Right renal cortex interstitium (tissue), 3 donors: ENCODE measurements at places on chromosomes 12 and 14. TPM values are rescaled to one million over a fixed set of nuclear protein-coding genes. Genes with fewer than 3 reads are reported as not detected.
A peak's percentile ranks its signal among the peaks of the same experiment; 100 is the strongest.

- DNase-seq = no peak
Observed at GRCh38 chr12:116675339-116676107, 62.3 kb downstream of the SPRING1 start.

- DNase-seq = no peak
Observed at GRCh38 chr12:52335598-52336262, 14.5 kb upstream of the KRT83 start.

Gene SLC25A21
- polyA plus RNA-seq = 3.4 TPM

DNA sequence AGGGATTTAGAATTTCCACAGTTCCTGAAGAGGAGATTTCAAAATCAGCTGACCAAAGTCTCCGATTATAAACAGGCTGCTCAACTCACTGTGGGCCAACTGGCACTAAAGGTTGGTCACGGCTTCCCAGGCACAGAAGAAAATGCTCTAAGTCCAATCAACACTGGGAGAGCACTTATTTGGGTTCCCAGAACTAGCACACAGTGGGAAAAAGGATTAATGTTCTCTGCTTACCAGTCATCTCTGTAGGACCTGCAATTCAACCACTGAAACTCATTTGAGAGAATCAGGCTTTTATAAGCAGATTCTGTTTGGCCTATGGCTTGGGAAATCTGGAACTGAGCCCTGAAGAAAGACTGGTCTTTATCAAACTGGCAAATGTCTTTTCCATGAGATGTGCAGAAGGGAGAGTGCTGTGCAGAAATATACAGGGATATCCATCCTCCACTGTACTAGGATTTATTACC, 49.4 kb downstream of the ABCC9 start:
- no peak for DNase-seq

- DNase-seq = no peak
Observed at GRCh38 chr12:116708826-116709756, 28.8 kb downstream of the SPRING1 start.

Gene CLEC1B
- 0.87 TPM for polyA plus RNA-seq

GRCh38 chr14:67442139-67442906, 30.4 kb upstream of the PLEK2 start:
- no peak for DNase-seq

GRCh38 chr12:103848917-103849491, 8.0 kb upstream of the NT5DC3 start:
- no peak for DNase-seq

Gene STAT2
- polyA plus RNA-seq = 85.2 TPM

DNA sequence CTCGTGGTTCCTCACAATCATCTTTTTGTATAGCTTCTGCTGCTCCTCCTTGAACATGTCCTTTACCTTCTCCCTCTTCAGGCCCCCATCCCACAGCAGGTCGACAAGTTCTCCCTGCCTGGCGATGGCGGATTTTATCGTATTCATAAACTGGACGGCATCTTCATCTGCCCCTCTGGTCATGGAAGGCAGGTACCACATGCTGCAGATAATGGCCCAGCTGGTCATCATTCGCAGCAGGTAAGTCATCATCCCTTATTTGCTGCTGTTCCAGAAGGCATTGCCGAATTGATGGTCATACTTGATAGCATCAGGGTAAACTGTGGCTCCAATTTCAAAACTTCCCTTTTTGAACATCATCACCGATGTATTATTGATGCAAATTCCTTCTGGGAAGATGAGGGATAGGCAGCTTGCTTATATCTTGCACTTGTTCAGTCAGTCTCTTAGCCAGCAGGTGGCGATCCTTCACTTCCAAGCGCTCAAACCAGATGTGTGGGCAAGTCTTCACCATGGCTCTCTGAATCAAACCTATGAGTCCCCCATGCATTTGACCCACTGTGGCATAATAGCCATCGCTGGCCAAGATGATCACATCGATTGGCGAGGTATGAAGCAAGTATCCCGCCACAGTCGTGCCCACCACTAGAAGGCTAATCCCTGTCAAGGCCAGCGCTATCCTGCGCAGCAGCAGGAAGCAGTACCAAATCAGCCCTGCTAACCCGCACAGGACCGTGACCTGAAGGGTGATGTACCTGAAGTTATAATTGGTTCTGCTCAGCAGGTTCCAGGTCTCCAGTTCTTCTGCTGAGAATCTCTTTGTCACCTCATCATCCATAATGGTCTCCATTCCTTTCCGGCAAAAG, 381.5 kb upstream of the STXBP6 start:
- DNase-seq = no peak

Gene TEX22
- 1.3 TPM for polyA plus RNA-seq

GRCh38 chr12:93912086-93912733, 235.0 kb downstream of the CRADD start:
- DNase-seq = no peak

- DNase-seq = no peak
Observed at GRCh38 chr14:98908050-98908449, 363.9 kb downstream of the BCL11B start.

DNA sequence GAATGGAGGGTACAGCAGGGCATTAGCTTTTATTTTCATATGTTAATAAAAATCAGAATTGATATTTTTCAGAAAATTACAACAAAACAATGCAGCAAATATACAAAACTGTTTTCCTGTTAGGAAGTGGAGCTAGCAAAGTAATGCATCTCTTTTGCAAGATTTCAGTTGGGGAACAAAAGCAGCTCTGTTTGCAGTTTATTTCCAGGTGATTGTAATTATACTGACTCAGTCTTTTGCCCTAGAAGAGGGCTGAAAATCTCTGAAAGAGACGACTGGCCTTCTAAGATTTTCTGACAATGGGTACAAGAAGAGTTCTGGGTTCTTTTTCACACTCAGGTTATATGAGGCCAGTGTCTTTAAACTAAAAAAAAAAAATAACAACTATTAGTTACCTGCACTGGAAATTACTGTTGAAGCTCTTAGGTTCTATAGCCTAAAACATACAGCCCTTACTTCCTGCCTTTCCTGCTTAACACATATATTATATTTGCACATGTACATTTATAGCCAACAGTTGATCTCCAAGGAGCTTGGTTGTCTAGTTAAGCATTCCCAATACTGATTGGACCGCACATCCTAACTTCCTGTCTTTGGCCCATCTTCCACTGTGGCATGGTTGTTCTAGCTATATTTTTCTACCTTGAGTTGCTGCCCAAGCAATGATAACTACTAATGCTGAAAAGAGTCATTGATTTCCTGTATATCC, 199.1 kb upstream of the KRR1 start:
- DNase-seq = no peak

Gene GSC
- polyA plus RNA-seq = not detected

Gene PRR4
- polyA plus RNA-seq = 5.6 TPM

DNA sequence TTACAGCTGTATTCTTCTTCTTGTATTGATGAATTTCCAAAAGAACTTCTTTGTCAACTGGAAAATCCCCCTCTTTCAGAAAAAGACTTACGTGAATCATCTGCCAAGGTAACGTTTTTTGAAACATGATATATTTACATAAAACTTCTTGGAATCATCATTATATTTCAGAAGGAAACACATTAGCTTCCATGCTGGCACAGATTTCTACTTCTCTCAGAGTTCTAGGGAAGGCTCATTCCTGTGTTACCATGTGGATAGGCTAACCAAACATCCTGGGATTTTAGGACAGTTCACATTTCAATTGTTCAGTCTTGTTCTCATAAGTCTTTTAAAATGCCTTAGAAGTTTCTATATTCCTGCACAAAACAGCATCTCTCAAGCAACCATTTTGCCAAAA, 120.3 kb upstream of the NEDD1 start:
- DNase-seq = no peak

- DNase-seq = no peak
Observed at GRCh38 chr12:67006610-67007009, 262.5 kb upstream of the CAND1 start.

Gene RD3L
- not detected for polyA plus RNA-seq

Gene RERG
- polyA plus RNA-seq = 41.9 TPM

DNA sequence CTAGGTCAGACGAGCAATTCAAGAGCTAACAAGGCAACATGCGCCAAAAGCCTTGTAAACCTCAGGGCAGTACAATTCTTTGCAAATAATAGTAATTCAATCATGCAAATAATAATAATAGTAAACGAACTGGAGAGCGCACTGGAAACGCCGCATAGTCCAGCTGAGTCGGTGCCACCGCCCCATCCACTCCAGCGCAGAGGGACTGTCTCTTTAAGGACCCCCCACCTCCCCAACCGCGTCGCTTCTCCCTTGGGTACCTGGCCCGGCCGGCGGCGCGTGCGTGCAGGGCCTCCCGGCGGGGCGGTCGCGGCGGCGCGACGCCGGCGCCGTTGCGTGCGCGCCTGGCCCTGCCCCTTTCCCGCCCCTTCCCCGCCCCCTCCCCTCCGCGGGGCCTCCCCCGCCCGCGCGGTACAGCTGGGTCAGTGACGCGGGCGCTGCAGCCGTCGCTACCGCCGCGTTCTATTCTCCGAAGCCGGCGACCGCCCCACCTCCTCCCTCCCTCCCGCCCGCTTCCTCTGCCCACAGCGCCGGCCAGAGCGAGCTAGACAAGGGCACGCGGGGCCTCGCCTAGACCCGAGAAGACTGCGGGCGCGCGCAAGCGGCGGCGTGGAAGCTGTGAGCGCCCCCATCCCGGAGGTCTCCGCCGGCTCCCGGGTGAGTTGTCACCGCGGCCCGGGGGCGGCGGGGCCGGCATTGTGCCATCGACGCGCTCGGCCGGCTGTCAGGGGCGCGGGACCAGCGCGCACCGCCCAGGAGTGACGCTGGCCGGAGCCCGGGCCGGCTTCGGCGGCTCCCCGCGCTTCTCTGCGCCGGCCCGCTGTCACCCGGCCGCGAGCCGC, at the start of gene SUSD6:
TSS of gene SUSD6 (plus strand) at position 425 of the 842 bp plus-strand sequence. CDS start 46,997 bp downstream, outside the sequence.
- peak; percentile 78 for DNase-seq

- no peak for DNase-seq
Observed at GRCh38 chr14:76929927-76930326, 98.6 kb downstream of the IRF2BPL start.

Gene RHEBL1
- polyA plus RNA-seq = 1.8 TPM

GRCh38 chr12:6104027-6104426, 20.4 kb downstream of the VWF start:
- DNase-seq = no peak

Gene FSCB
- polyA plus RNA-seq = not detected

DNA sequence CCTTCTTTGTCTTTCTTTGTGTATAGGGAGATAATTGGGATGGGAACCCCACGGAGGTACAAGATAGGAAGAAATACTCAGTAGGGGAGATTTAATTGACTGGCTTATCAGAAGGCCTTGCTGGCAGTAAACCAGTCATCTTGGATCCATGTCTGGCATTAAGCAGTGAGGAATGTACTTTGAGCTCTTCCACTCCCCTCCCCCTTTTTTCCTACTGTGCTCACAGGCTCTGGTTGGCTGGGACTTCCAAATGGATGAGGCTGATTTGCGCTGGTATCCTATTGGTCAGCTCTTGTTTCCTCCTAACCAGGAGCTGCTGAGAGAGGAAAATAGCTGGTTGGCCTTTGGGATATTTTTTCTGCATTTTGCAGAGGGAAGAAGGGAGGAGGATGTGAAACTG, 24.7 kb downstream of the NGDN start:
- no peak for DNase-seq

- DNase-seq = no peak
Observed at GRCh38 chr14:72887514-72887913, 6.4 kb downstream of the DPF3 start.

Gene KIF5A
- 0.39 TPM for polyA plus RNA-seq

- no peak for DNase-seq
Observed at GRCh38 chr14:42642787-42643186, 1036.1 kb downstream of the LRFN5 start.

GRCh38 chr12:106598003-106598402, 15.2 kb downstream of the RFX4 start:
- no peak for DNase-seq

GRCh38 chr14:85239791-85240190, 290.2 kb upstream of the FLRT2 start:
- DNase-seq = no peak

- no peak for DNase-seq
Observed at GRCh38 chr12:59119676-59120075, 199.4 kb upstream of the LRIG3 start.

- DNase-seq = no peak
Observed at GRCh38 chr12:229441-230191, 15.7 kb upstream of the SLC6A12 start.

GRCh38 chr12:41940571-41940970, 204.1 kb downstream of the GXYLT1 start:
- no peak for DNase-seq

DNA sequence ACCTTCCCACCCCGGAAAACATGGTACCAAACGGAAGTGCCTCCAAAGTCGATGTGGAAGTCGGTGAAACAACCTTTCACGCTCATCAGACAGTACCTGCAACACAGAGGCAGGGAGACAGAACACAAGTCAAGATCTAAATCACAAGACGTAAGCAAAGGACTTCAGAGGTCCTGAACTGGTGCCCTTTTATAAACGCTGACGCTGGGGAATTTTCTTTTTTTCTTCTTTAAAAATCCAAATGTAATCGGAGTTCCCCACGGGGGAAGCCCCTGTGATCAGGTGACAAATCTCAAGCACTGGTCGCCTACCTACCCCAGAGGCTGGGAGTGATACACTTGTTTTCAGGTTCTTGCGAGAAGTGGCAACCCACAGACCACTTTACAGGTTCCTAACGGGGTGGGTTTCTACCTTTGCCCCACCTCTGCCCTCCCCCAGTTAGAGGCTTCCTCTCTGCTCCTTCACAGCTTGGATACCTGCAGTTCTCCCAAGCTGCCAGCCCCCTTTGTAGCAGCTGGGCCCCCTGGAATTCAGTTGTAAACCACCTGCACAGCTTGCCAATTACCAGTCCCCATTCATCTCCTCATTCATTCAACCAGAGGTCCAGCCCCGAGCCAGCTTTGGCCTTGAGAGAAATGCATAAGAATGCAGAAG, 46.2 kb downstream of the KDM2B start:
- DNase-seq = no peak

GRCh38 chr12:106331599-106331998, 25.9 kb upstream of the POLR3B start:
- no peak for DNase-seq

DNA sequence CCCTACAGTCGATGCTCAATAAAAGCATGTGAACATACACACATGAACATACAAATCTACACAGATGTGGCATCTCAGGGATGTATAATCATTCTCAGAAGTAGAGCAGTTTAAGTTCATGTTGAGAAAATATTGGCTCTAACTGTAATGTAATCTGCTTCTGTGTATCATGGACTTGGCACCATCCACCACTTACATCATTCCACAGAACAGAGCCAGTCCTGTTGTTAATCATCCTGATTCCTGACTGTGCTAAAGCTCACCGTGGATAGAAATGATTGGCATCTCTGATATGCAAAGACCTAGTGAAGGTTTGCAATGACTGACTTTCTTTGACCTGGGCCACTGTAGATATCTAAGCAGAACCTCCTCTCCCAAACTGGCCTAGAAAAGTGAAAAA, 1141.3 kb downstream of the BCL11B start:
- no peak for DNase-seq

- DNase-seq = no peak
Observed at GRCh38 chr12:72089678-72090077, 151.0 kb downstream of the TPH2 start.

Gene FRMD6
- 20.5 TPM for polyA plus RNA-seq

GRCh38 chr14:46381674-46382073, 269.9 kb downstream of the RPL10L start:
- no peak for DNase-seq

DNA sequence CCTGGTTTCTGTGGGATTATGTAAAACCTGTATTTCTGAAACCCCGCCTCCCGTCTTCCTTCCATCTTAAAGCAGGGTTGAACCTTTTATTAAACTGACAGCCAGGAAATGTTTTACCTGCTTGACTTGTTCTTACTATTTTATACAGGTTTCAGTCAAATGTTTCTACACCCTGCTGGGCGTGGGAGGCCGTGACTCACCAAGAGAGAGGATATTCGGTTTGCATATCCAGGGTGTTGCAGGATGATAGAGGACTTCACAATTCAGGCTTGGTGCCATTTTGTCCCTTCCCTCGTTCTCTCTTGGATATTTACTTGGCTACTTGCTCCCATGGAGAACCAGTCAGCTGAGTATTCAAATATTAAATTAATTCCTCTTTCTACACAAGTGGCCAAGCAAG, 69.7 kb downstream of the ARF6 start:
- no peak for DNase-seq
